ENCODE measurements at places on chromosomes 13 and 19. TPM values are rescaled to one million over a fixed set of nuclear protein-coding genes. Genes with fewer than 3 reads are reported as not detected.

The AZU1 gene
- 1.3 TPM for total RNA-seq

The NECTIN2 gene
- total RNA-seq: 86.7 TPM

The APOC4 gene
- total RNA-seq: not detected

The NKPD1 gene
- not detected for total RNA-seq

The GRAMD1A gene
- total RNA-seq: 137 TPM

The SEMA6B gene
- total RNA-seq: 4.8 TPM

The RNF113B gene
- not detected for total RNA-seq
